ENCODE measurements at places on chromosomes 16 and 17. TPM values are rescaled to one million over a fixed set of nuclear protein-coding genes. Genes with fewer than 3 reads are reported as not detected.

Gene B4GALNT2
- total RNA-seq, result 0.49 TPM

Gene E2F4
- total RNA-seq, result 99.3 TPM

Gene ABI3
- total RNA-seq, result not detected

Gene OR1A1
- total RNA-seq, result not detected

Gene AGRP
- total RNA-seq, result not detected

Gene HBA2
- 0.24 TPM for total RNA-seq

Gene HIC1
- total RNA-seq, result 1.6 TPM

Gene RND2
- 0.13 TPM for total RNA-seq

Gene ARL4D
- 19.0 TPM for total RNA-seq

All from A549 treated with CORT108297 at 1 μM for 4 hours (cell line).